NCI-H1436 treated with DMSO at 0.1 percent for 48 hours (cell line): ENCODE measurements at places on chromosomes 13 and 19.
A peak's percentile ranks its signal among the peaks of the same experiment; 100 is the strongest.

GRCh38 chr19:1057176-1057855 lies 9.7 kb upstream of the ARHGAP45 start:
- DNase-seq = no peak

GRCh38 chr13:66559093-66559492 lies 671.0 kb downstream of the PCDH9 start:
- DNase-seq = no peak

GRCh38 chr19:38769635-38770211 lies 3.6 kb downstream of the LGALS7 start:
- no peak for DNase-seq

DNA sequence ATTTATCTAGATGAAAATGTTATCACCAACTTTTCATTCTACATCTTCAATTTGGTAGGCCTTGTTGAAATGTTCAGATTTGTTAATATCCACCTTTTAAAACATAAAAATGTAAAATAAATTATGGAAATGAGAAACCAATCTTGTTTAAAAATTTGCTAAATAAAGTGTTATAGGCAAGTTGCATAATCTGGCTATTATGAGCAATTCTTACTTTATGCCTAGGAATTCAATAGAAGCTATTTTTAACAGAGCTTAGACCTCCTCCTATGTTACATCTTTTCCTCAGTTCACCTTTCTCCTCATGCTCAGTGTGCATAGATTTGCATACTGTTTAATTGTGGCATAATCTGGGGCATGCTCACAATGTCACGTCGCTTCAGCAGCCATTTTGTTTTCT lies 87.9 kb upstream of the POSTN start:
- no peak for DNase-seq

DNA sequence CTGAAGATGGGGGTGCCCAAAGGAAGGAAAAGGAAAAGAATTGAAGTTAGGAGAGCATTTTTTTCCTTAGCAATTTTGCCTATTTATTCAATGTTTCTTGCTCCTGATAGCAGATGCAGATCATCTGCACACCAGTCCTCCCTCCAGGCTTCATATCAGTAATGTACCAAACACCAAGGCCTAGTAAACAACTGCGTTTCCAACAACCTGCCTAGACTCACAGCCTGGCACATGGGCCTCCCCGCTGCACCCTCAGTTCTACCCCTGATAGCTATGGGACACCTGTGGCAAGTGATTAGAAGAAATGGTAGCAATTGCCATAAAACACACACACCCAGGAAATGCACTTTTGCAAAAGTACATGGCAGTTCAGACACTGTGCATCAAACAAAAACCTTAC lies 30.4 kb upstream of the HMGB1 start:
- DNase-seq = no peak

GRCh38 chr13:38830442-38831045 lies 143.7 kb downstream of the FREM2 start:
- DNase-seq = no peak

GRCh38 chr13:71751073-71751472 lies 115.9 kb downstream of the DACH1 start:
- peak; percentile 82 for DNase-seq

GRCh38 chr13:80924596-80924995 lies 583.7 kb upstream of the SPRY2 start:
- DNase-seq = no peak

- no peak for DNase-seq
Observed at GRCh38 chr19:13282486-13283065, 132.4 kb downstream of the IER2 start.

DNA sequence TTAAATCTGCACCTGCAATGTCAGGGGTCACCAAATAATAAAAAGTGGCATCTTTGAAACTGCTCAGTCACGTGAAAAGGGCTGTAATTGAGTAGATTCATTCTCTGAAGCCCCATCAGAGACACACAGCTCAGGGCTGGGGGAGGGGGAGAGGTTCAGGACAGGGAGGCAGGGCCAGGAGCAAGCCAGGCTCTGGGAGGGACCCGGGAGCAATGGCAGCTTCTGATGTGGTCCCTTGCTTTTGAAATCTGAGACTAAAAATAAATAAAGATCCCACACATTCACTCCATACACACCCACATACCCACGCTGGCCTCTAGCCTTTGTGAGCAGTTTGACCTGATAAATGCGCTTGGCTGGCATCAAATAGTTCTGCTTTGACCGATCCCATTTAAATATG lies 32.8 kb downstream of the GSX1 start:
- DNase-seq = no peak

- DNase-seq = no peak
Observed at GRCh38 chr13:92460479-92460878, 766.1 kb upstream of the GPC6 start.

DNA sequence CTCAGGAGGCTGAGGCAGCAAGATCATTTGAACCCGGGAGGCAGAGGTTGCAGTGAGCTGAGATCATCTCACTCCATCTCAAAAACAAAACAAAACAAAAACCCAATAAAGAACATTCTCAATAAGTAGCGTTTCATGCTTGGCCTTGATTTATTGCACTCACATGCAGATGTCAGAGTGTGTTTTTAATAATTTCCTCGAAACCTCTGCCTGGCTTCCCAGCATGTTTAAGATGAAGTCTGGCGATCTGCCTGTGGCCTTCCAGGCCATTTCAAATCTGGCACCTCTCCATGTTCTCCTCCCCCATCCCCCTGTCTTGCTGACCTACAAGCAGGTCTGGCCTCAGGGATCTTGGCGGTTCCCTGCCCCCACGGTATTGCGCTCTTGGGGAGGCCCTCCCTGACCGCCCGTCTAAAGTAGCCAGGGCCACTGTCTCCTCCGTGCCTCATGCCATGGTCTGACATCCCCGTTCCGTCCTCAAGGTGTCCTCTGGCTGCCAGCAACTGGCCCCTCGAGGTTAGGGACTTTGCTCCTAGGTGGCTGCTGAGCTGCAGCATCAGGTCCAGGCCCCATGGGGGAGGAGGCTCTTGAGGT lies 1.6 kb downstream of the WDR88 start:
- no peak for DNase-seq

- no peak for DNase-seq
Observed at GRCh38 chr19:28908941-28909340, 304.0 kb downstream of the UQCRFS1 start.

DNA sequence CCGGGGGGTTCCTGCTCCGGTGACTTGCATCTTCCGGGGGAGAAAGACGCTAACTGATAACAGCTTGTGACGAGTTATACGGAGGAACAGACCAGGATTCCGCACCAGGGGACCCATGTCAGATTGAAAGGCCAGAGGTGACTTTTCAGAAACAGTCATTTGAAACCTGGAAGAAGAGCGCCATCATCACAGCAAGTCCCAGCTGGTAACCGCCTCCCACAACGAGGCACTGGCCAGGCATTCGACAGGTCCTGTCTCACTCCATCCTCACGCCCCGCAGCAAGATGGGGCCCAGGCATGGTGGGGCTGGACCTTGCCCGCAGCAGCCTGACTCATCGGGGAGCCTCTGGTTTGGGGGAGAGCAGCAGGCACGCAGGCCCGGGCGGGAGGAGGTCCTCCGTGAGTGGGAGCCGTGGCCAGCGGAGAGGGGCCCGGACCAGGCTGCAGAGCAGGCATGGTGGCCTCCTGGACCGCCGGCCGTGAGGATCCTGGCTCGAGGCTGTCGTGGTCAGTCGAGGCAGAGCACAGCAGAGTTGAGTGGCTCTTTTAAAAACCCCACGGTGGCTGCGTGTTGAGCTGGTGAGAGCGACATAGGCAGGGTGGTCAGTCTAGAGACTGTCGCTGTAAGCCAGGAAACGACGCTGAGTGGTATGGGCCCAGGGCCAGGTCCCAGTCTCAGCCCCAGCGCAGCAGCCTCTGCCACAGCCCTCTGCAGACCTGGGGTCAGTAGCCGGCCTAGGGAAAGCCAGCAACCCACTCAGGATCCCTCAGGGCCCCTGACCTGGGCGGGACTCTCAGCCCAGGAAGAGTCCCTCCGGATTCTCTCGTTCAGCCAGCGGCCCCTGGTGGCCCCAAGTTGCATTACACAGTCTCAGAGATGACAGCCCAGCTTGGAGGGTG lies 94.9 kb upstream of the MCF2L start:
- no peak for DNase-seq

DNA sequence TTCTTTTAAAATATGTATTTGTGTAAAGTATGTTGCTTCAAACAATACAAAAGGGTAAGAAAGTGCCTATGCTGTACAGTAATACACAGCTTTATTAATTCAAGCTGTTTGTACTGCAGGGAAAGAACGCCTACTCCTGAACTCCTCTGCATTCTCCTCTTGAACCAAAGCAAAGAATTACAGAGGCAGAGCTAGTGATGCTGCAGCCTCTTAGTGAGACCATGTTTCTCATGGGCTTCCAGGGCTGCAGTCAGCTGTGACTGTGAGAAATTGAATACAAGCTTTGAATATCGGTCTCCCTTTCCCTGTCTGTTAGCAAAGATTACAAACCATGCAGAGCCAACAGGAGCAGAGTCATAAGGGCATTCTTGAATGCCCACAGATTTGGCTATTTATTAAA lies 248.5 kb downstream of the SLITRK1 start:
- DNase-seq = no peak

GRCh38 chr13:111519041-111519440 lies 198.6 kb downstream of the TEX29 start:
- DNase-seq = no peak

- DNase-seq = no peak
Observed at GRCh38 chr19:48711106-48711662, 8.3 kb downstream of the MAMSTR start.

GRCh38 chr19:38429055-38429810 lies 3.2 kb upstream of the RASGRP4 start:
- DNase-seq = no peak

DNA sequence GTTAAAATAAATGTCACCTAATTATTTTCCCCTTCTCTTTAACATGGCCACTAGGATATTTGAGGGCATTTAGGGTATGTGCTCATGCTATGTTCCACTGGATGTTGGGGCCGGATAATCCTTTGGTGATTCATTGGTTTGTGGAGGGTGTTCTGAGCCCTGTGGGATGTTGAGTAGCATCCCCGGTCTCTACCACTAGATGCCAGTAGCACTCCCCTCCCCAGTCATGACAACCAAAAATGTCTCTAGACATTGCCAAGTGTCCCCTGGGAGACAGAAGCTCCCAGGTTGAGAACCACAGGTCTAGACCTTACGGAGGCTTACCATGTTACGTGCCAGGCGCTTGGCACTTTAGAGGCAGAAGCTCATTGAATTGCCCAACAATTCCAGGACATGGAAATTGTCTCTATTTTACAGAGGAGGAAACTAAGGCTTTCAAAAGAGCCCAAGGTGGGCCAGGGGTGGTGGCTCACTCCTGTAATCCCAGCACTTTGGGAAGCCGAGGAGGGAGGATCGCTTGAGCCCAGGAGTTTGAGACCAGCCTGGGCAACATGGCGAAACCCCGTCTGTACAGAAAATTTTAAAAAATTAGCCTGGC lies 14.1 kb downstream of the SHANK1 start:
- DNase-seq = no peak

- DNase-seq = no peak
Observed at GRCh38 chr19:28386066-28386465, 826.9 kb downstream of the UQCRFS1 start.

DNA sequence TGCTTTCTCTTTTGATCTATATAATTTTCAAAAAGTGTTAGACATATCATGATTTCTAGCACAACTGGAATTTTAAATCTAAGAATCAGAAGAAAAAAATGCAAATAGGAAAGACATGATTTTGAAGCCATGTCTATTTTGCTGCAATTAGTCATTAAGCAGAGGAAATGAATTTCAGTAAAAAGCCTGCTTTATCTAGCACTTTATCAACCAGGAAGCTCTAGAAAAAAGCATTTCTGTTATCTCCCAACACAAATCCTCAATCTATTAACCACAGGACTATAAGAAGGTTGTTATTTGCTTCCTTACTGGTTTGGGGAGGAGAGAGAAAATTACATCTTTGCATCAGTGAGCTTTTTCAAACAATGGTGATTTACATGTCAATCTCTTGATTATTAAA lies 716.7 kb downstream of the DIAPH3 start:
- DNase-seq = no peak

DNA sequence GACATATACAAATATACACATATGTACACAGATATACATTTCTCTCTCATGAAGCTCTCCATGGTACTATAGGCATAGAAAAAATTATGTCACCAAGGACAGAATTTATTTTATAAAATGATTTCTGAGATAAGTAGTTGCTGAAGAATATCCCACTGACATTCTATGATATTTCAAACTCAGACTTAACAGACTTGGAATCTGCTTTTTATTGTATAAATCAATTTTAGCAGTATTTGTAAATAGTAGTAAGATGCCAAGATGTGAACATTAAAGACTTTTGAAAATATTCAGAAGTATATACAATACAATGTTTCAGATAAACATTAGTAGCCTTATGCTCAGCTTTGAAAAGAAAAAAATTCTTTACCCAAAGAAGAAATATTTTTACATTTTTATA lies 107.4 kb upstream of the ARGLU1 start:
- no peak for DNase-seq

GRCh38 chr13:78067290-78067689 lies 148.7 kb upstream of the EDNRB start:
- DNase-seq = no peak

GRCh38 chr19:3785938-3786824 lies at the start of gene MATK:
Gene MATK (minus strand): TSS chr19:3786381. CDS start chr19:3785135, 1,246 bp downstream.
- no peak for DNase-seq

GRCh38 chr13:97539651-97540610 lies 106.0 kb downstream of the RAP2A start:
- no peak for DNase-seq

- DNase-seq = no peak
Observed at GRCh38 chr19:788686-788982, 8.6 kb upstream of the PTBP1 start.

DNA sequence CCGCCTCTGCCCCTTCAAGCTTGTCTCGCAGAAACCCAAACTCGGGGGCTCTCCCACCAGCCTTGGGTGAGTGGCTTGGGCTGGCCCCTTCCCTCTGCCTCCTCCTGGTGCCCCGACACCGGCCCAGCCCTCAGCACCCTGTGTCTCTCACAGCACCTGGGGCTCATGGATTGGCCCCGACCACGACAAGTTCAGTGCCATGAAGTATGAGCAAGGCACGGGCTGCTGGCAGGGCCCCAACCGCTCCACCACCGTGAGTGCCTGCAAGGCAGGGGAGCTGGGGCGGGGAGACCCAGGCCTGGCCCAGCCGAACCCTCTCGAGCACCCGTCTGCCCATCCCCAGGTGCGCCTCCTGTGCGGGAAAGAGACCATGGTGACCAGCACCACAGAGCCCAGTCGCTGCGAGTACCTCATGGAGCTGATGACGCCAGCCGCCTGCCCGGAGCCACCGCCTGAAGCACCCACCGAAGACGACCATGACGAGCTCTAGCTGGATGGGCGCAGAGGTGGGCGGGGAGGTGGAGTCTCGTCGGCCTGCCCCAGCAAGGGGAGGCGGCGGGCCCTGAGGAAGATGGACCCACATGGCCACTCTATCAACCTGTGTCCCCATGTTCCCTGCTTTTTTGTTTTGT lies 13.6 kb downstream of the PRKCSH start:
- DNase-seq = no peak

GRCh38 chr13:51519771-51520216 lies 64.5 kb upstream of the WDFY2 start:
- DNase-seq = no peak
